OCI-LY7 (cell line): ENCODE measurements at places on chromosomes 11 and 22.
A peak's percentile ranks its signal among the peaks of the same experiment; 100 is the strongest.

DNA sequence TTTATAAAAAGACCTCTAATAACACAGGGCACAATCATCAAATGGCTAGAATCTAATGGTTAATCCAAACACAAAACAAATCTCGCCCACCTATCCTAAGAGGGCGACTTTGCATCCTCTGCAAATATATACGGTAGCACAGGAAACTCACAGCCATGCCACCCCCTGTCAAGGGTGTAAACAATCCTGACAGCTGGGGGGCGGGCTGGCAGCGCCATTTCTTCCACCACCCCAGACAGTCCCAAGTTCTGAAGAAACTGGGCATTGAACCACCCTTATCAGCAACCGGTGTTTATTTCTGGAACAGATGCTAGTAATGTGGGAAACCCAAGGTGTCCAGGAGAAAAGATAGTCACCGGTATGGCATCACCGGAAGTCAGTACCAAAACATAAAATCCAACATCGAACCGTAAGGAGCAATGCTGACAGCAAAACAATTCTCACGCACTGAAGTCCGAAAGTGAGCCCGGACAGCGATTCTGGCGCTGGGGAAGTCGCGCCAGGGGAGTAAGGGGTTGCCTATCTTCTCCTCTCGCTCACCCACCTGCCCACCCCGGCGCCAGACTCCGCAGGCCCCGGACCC is 825 bp downstream of the FBXO3 start:
- peak; percentile 59 for DNase-seq

GRCh38 chr11:112320668-112321067 is 60.0 kb upstream of the PLET1 start:
- no peak for DNase-seq

DNA sequence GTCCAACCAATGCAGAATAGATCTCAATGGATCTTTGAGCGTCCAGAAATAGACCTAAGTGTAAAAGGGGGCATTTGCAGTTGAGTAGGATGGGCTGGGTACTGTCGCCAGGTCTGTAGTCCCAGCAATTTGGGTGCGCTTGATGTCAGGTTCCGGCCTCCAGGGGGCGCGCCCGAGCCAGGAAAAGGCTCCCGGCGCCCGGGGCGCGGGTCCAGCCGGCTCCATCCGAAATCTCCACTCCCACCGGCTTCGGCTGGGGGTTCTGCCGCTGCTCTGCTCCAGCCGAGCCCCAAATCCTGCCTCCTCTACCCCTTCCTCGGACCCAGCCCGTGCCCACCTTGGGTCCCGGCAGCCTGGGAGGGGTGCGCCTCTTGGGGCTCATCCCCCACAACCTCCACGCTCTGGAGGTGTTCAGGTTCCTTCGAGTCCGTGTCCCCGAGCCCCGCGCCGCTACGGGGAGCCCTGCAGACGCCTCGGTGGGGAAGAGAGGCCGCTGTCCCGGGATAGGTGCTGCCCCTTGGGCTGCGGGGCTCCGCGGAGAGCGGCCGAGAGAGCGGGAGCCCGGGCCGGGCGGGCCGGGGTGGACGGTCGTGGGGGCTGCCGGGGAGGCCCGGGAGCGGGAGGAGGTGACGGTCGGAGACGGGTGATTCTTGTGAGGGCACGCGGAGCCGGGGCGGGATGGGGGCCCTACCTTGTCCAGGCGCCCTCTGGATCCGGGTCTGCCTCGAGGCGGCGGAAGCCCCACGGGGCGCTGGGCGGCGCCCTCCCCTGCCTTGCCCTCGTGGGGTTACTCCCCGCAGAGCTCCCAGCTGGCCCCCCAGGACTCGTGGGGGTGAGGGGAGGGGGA is 13.0 kb upstream of the CYB5R3 start:
- peak; percentile 85 for DNase-seq

GRCh38 chr11:125514336-125515101 is 18.5 kb upstream of the FEZ1 start:
- peak; percentile 40 for DNase-seq

- no peak for DNase-seq
These were observed 8.8 kb upstream of the PDGFB start for GRCh38 chr22:39253435-39254070.

DNA sequence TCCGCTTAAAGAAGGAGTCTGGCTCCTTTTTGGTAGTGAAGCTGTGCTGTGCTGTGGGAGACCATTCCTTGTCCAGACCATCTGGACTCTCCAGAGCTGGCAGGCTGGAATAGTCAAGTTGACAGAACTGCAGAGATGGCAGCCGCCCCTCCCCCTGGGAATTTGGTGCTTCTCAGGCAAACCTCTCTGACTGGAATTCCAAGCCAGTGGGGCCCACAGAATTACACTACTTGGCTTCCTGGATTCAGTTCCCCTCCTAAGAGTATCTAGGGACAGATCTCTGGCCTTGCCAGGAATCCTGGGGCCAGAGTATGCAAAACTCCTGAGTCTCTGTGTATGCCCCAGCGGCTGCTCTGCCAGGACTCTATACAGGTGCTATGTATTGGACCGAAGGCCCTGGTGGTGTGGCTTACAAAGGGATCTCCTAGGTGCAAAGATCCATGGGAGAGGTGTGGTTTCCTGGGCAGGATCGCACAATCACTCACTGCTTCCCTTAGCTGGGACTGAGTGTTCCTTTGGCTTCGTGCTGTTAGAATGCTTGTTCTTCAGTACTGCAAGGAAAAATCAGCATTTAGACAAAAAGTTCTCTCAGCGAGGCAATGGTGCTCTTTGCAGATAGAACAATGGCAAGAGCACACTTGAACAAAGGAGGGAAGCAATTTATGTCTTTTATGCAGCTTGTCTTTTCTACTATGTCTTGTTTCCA is 86.8 kb downstream of the PRMT3 start:
- no peak for DNase-seq

DNA sequence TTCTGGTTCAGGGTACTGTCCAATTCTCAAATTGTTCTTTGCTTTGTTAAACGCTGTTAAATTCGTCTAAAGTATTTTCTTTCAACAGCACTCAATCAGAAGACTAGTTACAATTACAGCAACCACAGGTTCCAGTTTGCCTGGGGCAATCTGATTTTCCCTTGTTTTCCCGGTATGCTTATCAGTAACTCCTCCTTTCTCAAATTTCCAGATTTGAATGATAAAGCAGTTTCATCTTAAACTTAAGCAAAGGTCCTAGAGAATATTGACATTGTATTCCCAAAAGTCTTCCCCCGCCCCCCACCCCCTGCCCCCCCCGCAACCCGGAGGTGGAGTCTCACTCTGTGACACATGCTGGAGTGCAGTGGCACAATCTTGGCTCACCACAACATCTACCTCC is 10.5 kb upstream of the USP28 start:
- no peak for DNase-seq

DNA sequence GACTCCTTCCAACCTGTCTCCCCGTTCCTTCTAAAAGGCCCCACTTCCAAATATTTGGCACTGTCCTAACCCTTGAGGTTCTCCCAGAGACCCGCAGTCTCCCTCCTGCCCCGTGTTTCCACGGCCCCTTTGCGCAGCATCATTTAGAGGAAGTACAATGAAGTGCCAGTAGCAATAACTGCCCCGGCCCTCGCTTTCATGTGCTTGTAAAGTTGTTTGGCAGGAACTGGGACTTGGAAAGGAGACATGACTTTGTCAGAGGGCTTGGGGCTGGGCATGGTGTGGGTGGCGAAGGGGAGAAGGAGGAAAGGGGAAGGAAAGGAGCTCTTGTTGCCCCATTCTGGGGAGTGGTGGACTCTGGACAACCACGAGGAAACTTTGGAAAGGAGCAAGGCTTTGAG is 2.6 kb downstream of the CD44 start:
- no peak for DNase-seq

DNA sequence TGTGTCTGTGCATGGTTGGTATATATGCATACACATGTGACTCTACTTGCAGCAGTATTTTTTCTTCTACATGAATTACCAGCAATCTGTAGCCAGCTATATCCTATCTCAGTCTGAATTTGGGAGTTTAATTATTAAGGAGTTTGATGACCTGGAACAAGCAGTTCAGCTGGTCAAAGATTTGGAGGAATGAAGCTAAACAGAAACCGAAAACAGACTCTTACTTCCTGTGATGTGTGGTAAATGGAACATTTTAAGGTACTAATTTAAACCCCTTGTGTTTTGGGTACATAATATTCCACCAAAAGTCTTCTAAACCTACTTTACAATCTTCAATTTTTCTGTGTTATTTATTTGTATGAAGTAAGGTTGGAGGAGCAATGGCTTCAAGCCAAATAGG is 124.4 kb upstream of the PGR start:
- no peak for DNase-seq

DNA sequence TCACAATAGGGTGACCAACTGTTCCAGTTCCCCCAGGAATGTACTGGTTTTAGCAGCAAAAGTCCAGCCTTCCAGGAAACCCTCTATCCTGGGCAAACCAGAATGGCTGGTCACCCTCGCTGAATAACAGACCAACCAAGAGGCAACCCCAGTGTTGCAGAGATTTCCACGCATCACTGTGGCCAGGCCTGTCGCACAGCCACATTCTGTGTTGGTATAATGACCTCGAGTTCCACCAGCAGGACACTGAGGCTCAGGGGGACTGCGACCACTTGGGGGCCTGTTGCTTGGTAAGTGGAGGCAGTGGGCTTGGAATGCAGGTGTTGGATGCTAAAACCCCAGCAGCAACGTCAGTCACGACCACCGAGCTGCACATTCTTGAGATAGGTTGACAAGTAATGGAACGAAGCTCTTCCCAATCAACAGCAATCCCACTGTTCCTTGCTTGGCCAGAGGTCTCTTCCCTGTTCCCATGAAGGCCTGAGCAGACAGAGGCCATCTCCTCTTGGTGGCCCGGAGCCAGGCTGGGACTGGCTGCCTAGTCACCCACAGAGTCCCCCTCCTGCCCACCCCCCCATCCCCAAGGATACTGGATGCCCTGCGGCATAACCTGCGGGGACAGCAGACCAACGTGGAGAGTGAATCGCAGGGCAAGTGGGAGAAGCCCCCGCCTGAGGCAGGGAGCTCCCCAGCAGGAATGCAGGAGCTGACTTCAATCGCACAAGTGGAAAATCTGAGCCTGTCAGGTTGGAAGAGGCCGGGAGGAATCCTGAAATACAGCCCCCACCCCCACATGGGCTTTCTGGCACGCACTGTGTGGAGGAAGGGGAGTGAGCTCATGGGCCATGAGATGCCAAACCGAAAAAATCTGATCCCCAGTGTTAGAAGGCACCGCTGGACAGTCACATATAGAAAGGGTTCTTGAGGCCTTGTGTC is 43.4 kb upstream of the MN1 start:
- no peak for DNase-seq

- no peak for DNase-seq
These were observed 31.6 kb upstream of the CBX7 start for GRCh38 chr22:39183991-39184585.

- no peak for DNase-seq
These were observed 4.1 kb downstream of the IGF2 start for GRCh38 chr11:2135018-2135569.

DNA sequence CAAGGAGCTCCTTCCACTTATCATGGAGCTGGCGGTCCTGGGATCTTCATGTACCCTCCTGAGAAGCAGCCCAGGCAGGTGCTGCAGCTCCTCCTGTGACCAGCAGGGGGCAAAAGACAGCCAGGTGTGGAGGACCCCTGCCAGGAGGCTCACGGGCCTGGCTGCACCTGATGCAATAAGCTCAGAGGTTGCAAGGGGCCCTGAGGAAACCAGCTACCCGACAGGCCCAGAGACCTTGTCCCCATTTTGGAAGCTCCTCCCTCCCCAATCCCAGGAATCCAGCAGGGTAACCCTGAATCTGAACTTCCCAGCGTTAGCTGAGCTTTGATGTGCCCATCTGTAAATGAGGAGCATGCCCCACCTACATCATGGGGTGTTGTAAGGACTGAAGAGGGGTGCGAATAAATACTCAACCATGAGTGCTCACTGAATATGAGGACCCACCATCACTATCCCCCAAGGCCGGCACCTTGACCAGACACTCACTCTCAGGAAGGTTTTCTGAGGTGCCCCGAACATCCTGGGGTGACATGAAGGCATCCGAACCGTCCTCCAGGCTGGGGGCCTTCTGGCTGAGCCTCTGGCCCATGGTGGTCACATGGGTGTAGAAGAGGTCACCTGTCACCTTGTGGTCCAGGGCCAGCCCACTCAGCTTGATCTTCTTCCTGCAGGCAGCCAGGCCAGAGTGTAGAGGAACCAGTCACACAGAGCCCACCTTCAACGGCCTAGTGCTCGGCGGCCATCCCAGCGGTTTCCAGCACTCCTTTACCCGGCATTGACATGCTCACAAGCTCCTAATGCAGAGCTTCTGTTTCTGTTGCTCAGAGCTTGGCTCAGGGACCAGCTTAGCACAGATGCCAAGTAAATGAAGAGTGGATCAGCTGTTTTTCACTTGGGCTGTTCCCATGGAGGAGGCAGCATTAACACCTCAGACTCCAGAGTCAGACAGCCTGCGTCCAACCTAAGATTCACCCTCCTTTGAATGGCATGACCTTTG is 21.7 kb downstream of the SLC43A1 start:
- peak; percentile 91 for DNase-seq

- peak; percentile 30 for DNase-seq
These were observed 77.9 kb upstream of the PITPNB start for GRCh38 chr22:27996981-27997380.

GRCh38 chr11:1227551-1228100 is 4.8 kb downstream of the MUC5B start:
- no peak for DNase-seq

GRCh38 chr11:59857439-59858434 is 8.6 kb downstream of the TCN1 start:
- no peak for DNase-seq

GRCh38 chr11:8243458-8243857 is 20.2 kb downstream of the LMO1 start:
- DNase-seq: no peak

- no peak for DNase-seq
These were observed 52.4 kb upstream of the ARFGAP3 start for GRCh38 chr22:42909363-42910058.

DNA sequence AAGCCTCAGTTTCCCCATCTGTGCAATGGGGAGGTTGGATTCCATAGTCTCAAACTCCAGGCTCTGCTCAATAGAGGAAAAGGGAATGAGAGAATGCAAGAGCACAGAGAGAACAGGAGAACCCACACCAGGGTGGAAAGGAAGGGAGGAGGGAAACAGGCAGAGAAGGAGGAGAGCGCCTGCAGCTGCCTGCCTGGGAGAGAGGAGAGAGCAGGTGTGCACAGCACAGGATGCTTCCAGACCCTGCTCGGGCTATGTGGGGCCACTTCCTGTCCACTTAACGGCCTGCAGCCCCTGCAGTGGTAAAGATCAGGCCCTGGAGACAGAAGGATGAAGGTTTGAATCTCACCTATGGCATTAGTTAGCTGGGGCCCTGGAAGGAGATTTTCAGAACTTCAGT is 12.3 kb downstream of the LRRC32 start:
- DNase-seq: no peak

DNA sequence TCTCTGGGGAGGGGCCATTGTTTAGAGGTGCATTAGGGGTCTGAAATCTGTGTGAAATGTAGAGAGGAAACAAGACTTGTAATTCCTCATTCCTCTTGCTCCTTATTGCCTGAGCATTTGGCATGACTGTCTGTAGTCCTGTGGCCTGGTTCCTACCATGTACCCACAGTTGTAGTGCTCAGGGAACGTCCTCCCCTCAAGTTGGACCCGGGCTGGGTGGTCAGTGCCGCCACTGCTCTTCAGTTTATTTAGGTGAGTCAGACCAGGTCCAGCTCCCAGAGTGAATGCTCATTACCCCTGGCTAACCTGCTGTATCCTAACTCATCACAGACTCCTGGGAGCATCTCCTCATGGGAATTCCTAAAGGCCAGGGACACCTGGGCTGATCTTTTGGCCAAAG is 139.8 kb downstream of the GRIK4 start:
- no peak for DNase-seq
